Spinal cord (tissue), 10 donors: ENCODE measurements at places on chromosomes 13 and 19.

GRCh38 chr19:33273065-33273736 is 29.1 kb downstream of the CEBPA start:
- no peak for DNase-seq

- peak; percentile 58 for DNase-seq
These were observed 343.9 kb downstream of the PCDH9 start for GRCh38 chr13:66886264-66886663.

DNA sequence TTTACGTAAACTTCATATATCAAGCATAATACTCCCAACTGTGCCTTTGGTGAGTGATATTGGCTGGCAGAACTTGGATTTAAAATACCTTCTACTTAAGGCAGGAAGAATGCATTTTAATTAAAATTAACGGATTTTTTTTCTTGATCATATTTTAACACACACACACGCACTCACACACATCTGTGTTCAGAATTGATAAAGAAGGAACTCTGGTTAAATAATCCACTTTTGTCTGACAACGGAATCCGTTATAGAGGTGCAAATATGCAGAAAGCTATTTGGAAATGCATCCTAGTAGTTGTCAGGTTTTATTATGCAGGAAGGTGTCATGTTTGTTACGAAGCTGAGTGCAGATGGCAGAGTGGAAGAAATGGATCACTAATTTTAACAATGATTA is 105.5 kb upstream of the ZNF536 start:
- DNase-seq, result no peak

- DNase-seq, result no peak
These were observed 94.1 kb downstream of the STK24 start for GRCh38 chr13:98482476-98483444.

DNA sequence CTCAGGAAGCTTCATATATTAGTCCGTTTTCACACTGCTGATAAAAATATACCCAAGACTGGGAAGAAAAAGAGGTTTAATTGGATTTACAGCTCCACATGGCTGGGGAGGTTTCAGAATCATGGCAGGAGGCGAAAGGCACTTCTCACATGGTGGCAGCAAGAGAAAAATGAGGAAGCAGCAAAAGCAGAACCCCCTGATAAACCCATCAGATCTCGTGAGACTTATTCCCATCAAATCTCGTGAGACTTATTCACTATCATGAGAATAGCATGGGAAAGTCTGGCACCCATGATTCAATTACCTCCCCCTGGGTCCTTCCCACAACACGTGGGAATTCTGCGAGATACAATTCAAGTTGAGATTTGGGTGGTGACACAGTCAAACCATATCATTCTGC is 23.1 kb downstream of the FLT3 start:
- DNase-seq, result no peak

DNA sequence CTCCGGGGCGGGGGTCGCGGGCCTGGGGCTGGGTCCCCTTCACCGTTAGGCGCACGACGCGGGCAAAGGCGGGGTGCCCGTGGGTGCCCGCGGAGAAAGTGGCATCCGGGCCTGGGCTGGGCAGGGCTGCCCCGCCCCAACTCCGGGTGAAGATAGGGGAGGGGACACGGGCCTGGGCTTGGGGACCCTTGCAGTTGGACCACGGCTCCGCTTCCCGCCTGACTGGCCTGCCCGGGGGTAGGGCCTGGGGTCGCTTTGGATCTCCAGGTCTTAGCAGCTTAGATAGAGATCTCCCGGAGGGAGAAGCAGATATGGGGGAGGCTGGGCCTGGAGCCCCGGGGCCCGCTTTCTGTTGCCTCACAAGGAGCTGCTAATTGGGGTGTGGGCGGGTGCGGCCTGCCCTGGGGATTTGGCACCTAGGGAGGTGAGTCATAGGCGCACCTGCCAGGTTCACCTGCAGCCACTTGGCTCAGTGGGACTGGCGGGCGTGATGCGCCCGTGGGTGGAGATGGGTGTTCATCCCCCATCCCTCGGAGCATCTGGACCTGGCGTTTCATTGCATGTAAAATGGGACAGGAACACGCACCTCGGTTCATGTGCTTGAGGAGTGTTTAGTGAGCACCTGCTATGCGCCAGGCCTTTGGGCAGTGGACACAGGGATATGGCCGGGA is 585 bp downstream of the MAP1S start:
- no peak for DNase-seq

DNA sequence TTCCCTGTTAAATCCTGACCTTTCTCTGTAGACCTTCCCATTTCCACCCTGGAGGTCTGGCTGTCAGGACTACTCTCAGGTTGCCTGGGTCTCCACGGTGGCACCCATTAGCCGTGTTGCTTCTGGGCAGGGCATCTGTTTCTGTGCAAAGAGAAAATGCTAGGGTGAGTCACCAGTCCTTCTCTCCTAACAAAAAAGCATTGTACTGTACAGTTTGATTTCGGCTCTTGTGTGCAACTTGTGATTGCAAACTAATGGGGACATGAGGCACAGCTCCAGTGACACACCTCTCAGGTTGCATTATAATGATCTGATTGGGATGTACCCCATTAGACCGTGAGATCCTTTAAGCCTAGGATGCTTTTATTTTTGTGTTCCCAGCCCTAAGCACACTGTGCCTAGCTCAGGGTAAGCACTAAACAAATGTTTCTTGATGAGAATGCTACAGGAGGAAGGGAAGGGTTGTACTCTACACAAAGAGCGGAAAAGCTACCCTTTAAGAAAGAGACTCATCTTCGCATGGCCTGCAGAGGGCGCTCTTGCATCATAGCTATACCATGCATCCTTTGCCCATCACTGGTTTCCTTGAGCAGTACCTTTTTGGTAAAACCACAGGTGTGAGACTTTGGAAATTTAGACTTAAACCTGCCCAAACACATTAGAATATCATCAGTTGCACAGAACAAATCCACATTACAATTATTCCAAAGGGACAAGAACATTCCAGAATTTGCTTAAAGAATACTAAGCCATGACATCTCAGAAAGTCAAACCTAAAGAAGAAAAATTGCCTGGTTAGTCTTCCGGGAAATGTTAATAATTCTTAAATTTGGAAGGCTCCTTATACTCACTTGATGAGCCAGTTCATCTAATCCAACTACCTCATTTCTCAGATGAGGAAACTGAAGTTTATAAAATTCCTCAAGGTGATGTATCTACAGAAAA is 20.3 kb upstream of the TRIM13 start:
- no peak for DNase-seq

DNA sequence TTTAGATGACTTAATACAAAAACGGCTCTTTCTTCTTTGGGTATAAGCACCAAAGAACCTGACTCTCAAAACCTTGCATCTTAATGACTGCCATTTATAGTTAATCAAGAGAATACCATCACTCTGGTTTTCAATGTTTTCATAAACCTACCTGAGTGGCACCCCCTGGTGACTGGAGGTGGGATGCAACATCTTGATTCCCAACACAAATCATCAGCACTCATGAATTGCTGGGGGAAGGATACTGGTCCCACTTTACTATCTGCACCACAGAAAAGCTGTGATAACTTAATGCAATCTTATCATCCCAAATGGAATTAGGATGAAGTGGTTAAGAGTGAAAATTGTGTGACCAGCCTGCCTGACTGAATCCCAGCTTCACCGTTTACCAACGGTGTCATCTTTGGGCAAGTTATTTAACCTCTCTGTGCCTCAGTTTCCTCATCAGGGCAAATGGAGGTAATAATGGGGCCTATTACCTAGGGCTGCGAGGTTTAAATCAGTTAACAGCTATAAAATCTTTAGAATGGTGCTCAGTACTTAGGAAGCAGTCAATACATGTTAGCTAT is 366.4 kb downstream of the KLF12 start:
- no peak for DNase-seq

GRCh38 chr19:43420954-43421353 is 6.3 kb downstream of the TEX101 start:
- no peak for DNase-seq

- no peak for DNase-seq
These were observed 4.9 kb upstream of the C2CD4C start for GRCh38 chr19:413756-414420.

DNA sequence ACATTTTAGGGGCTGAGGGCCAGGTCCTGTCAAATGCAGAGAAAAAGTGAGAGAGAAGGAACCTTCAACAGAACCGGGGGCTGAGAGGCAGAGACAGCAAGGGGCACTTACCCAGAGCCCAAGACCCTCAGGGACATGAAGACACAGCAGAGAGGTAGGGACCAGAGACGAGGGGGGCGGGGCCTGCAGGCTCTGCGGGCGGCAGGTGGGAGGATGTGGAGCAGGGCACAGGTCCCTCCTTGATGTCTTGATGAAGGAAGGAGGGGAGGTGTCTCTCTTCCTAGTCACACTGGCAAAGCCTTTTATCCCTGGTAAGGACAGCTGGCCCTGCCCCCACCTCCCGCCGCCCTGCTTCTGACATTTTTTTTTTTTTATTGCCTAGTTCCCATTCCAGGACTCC is at the start of gene KLK14:
KLK14 (minus strand) TSS at position 277 of the 400 bp plus-strand sequence; CDS start at position 4, 273 bp downstream.
- DNase-seq, result no peak

DNA sequence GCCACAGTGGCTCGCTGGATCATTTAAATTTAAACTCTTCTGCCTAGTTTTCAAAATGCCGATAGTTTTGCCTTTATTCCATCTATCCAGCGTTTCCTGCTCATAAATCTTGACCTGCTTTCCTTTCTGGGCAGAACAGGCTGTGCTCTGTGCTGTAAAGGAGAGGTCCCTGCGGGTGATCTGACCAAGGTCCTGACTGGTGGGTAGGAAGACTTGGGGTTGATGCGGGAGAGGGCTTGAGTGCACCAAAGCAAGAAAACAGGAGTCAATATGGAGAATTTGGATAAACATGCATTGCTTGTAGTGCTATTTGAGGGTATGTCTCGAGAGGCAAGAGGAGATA is 533.6 kb downstream of the MYO16 start:
- DNase-seq, result no peak

- DNase-seq, result no peak
These were observed 911.3 kb upstream of the GPC6 start for GRCh38 chr13:92315265-92315664.

- DNase-seq, result no peak
These were observed 136.4 kb downstream of the PTPRS start for GRCh38 chr19:5204212-5204611.

- DNase-seq, result no peak
These were observed 2.2 kb downstream of the PNMA8B start for GRCh38 chr19:46493236-46494145.

- no peak for DNase-seq
These were observed 28.4 kb downstream of the PSG1 start for GRCh38 chr19:42850981-42851717.

GRCh38 chr19:18593367-18594095 is 4.9 kb downstream of the REX1BD start:
- DNase-seq, result peak; percentile 60

DNA sequence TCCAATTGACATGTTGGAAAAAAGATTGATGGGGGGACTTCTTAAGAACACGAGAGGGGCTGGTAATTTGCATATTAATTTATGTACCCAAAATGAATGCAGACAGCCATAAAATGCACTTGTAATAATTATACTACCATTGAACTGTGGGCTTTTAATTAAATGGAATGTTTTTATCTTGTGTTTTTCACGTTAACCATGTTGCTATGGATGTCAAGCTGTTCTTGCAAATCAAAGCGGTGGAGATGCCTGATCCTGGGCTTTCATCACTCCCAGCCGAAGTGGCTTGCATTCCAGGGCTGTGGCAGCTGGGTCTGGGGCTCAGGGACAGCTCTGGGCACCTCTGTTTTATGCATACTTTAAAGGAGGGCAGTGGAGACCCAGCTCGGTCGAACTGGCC is 179.4 kb upstream of the TMTC4 start:
- peak; percentile 79 for DNase-seq

- no peak for DNase-seq
These were observed at the start of gene EPSTI1 for GRCh38 chr13:42991898-42992763. Gene EPSTI1 (minus strand): TSS chr13:42992241. CDS start chr13:42992165, 76 bp downstream.

DNA sequence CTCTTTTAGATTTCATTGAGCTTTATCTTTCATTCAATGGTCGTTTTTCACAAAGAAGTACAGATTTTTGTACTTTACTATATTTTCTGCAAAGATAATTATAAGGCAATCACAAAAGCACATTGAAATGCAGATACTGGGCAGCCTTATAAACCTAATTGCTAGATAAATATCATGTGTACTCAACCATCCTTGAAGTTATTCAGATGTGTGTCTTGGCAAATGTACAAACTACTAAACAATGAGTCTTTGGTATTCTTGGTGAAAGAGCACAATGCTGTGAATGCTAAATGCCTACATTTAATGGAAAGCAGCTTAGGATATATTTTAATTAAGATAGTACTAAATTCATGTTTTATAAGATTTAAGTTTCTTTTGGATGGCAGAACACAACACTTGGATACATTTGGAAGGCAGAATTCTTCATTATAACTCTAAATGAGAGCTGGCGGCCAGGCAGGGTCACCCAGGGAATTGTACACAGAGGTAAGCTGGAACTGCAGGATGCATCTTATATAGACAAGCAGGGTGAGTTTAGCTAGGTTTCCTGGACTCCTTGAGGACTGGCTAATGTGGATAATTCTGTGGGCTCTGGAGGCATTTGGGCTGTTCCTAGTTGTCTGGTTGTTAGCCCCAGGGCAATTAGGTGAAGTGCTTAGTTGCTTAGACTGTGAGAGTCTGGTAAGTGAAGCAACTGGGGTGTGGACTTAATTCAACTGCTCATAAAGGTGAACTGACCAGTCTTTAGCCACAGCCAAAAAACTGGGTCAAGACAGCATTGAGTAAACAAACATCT is 286.6 kb downstream of the PCDH20 start:
- peak; percentile 74 for DNase-seq

GRCh38 chr13:20342311-20342710 is 110.2 kb upstream of the GJB6 start:
- DNase-seq, result no peak

- DNase-seq, result no peak
These were observed 2411.1 kb downstream of the PCDH9 start for GRCh38 chr13:64819081-64819480.

DNA sequence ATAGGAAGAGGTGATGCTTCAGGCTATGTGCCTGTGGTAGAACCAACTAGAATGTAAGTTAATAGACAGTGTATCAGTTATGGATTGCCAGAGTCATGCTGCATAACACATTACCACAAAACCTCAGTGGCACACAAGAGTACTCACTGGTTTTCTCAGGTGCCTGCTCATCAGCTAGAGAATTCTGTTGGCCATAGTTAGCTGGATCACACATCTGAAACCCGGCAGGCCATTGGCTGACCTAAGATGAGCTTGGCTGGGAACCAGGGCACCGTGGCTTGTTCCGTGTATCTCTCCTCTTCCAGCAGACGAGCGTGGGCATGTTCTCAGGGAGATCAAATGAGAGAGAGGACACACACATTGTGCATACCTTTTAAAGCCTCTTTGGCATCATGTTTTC is 76.7 kb downstream of the TEX26 start:
- no peak for DNase-seq

GRCh38 chr13:33657274-33657673 is 160.7 kb upstream of the RFC3 start:
- DNase-seq, result no peak

GRCh38 chr19:29016926-29017760 is 195.8 kb downstream of the UQCRFS1 start:
- no peak for DNase-seq

GRCh38 chr13:31987535-31988170 is 43.9 kb upstream of the FRY start:
- DNase-seq, result no peak

- DNase-seq, result no peak
These were observed 35.5 kb downstream of the GPALPP1 start for GRCh38 chr13:45024847-45025246.
